ENCODE measurements at places on chromosomes 1 and 21.

DNA sequence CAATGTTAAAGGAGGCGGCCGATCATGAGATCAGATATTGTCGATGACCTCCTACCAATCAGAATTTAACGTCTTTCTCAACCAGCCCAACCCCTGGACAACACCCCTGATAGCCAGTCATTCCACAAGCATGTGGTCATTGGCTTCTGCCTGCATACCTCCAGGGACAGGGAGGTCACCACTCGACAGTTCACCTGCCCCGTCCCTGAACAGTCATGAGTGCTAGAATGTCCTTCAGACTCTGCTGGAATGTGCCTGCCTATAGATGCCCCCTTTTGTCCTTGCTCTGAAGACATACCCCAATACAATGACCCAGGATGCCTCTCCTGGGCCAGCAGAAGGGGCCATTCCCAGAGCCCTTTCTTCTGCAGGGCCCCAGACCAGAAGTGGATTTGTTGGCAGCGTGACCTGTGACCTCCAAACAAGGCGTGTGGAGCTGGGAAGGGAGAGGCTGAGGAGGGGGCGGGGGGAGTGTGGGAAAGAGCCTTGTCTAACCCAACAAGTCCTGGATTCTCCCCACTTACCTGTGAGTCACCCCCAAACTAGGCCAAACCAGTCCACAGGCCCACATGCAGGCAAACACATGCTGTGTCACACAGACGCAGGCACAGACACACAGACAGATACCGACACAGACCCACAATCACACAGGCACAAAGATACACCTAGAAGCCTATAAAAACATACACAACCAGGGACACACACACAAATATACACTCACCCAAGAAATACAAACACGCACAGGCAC lies 2.2 kb downstream of the CRYBG2 start:
- DNase-seq, result no peak

- no peak for DNase-seq
These were observed 17.7 kb downstream of the S100A10 start for GRCh38 chr1:151976015-151976343.

DNA sequence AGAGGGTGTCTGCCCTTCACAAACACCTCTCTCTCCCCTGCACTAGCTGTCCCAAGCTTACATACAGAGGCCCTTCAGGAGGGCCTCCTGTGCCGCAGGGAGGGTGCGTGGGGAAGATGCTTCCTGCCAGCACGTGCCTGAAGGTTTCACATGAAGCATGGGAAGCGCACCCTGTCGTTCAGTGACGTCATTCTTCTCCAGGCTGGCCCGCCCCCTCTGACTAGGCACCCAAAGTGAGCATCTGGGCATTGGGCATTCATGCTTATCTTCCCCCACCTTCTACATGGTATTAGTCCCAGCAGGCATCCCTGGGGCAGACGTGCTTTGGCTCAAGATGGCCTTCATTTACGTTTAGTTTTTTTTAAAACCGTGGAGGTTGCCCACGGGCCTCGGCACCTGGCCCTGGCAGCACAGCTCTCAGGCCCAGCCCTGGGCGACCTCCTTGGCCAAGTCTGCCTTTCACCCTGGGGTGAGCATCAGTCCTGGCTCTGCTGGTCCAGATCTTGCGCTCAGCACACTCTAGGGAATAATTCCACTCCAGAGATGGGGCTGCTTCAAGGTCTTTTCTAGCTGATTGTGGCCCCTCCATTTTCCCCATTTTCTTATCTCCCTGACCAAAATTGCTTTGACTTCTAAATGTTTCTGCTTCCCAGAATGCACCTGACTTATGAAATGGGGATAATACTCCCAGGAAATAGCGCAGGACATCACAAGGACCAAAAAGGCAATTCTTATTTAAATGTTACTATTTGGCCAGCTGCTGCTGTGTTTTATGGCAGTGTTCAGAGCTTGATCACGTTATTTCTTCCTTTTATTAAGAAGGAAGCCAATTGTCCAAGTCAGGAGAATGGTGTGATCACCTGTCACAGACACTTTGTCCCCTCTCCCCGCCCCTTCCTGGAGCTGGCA lies 6.1 kb downstream of the NPPA start:
- DNase-seq, result no peak

DNA sequence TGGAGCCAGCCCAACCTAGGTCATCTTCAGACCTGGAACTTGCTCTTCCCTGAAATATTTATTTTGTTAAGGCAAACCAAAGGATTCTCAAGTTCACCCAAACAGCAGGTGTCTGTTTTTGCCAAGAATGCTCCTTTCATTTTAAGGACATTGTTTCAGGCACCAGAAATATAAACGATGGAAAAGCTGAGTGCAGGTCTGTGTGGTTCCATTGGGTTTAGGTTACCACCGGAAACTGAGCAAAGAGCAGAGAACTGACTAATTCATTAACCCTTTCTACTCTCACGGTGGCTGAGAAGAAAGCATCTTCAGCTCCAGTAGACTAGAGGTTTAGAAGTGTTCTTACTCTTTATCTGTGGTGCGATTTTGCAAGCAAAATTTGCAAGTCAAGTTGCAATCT lies 38.0 kb upstream of the ZC3H11B start:
- no peak for DNase-seq

GRCh38 chr1:154501423-154502065 lies 475 bp upstream of the TDRD10 start:
- no peak for DNase-seq

- DNase-seq, result no peak
These were observed 43.2 kb upstream of the ACTRT2 start for GRCh38 chr1:2977886-2978611.

DNA sequence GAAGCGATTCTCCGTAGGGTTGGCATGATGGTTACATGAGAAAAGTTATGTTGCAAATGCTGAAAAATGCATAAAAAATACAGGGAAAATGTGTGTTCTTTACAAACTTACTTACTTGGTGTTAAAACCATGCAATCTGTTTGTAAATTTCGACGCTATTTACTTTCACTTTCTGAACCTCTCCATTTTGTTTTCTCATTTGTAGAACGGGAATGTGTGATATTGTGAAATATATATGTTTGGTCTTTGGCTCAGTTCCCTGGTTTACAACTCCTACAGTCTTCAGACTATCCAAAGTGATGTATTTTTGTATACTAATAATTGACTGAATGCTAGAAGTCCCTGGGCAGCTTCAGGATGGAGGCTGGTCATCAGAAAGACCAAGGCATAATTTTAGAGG lies 982.3 kb downstream of the ADGRL2 start:
- DNase-seq, result no peak

- no peak for DNase-seq
These were observed 5.0 kb upstream of the KCNJ9 start for GRCh38 chr1:160076295-160076694.

GRCh38 chr1:49686107-49686506 lies 337.6 kb downstream of the AGBL4 start:
- no peak for DNase-seq

GRCh38 chr1:169163059-169163458 lies 56.6 kb downstream of the ATP1B1 start:
- no peak for DNase-seq

GRCh38 chr1:219549215-219549614 lies 63.7 kb downstream of the ZC3H11B start:
- DNase-seq, result no peak

- DNase-seq, result no peak
These were observed 352.5 kb downstream of the HHAT start for GRCh38 chr1:210681158-210681557.

GRCh38 chr1:38541223-38541622 lies 318.3 kb downstream of the RRAGC start:
- DNase-seq, result no peak

- no peak for DNase-seq
These were observed 17.3 kb upstream of the PKNOX1 start for GRCh38 chr21:42956824-42957630.

GRCh38 chr1:62358665-62359373 lies 39.6 kb upstream of the KANK4 start:
- DNase-seq, result no peak

- no peak for DNase-seq
These were observed 996.7 kb upstream of the ADGRL4 start for GRCh38 chr1:80003250-80003649.

- DNase-seq, result no peak
These were observed 36.9 kb upstream of the HIVEP3 start for GRCh38 chr1:41955461-41956159.

- DNase-seq, result no peak
These were observed 1.2 kb downstream of the RAB25 start for GRCh38 chr1:156062189-156062588.

- no peak for DNase-seq
These were observed 273.3 kb downstream of the TNR start for GRCh38 chr1:175470078-175470477.

- no peak for DNase-seq
These were observed 298.7 kb downstream of the NTNG1 start for GRCh38 chr1:107439567-107439966.

- peak; percentile 57 for DNase-seq
These were observed 34.8 kb downstream of the ZMYND12 start for GRCh38 chr1:42420911-42421585.

DNA sequence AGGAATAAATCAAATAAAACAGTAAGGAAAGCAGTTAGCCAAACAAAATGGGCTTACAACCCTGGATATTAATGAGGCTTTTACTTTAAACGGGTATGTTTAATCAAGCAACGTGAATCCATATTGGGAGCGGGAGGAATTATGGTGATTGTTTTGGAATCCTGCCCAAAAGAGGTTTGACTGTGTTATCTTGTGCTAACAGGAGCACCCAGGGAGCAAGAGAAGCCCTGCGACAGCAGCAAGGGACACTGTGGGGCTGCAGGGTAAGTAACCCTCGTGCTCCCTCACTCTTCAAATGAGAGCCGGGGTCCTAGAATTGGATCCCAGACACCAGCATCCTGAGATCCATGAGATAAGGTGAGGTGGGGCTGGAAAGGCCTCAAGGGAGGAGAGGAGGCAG lies 72.6 kb upstream of the PGBD5 start:
- DNase-seq, result no peak

Data from posterior cingulate gyrus (tissue), 11 donors.